Central memory CD8-positive, alpha-beta T cell (primary cell): ENCODE measurements at places on chromosomes 7 and 10.

GRCh38 chr10:78451592-78451991 lies 417.9 kb downstream of the RPS24 start:
- no peaks in the 10 kb centered on the region for H3K36me3 ChIP-seq
- H3K4me1 ChIP-seq: no peaks in the 10 kb centered on the region
- no peak for DNase-seq
- no peak overlapping the region for H3K27ac ChIP-seq

GRCh38 chr10:103512591-103513379 lies 19.3 kb downstream of the NEURL1 start:
- no peak for DNase-seq
- no peak overlapping the region for H3K27ac ChIP-seq
- H3K4me1 ChIP-seq: peaks cover 5% of the 10 kb centered on the region
- no peaks in the 10 kb centered on the region for H3K36me3 ChIP-seq
- peaks cover 19% of the 10 kb centered on the region for H3K27me3 ChIP-seq

GRCh38 chr7:1761774-1762173 lies 91.7 kb downstream of the ELFN1 start:
- H3K36me3 ChIP-seq: no peaks in the 10 kb centered on the region
- peaks cover 30% of the 10 kb centered on the region for H3K27me3 ChIP-seq
- no peak overlapping the region for H3K4me3 ChIP-seq
- H3K4me1 ChIP-seq: no peaks in the 10 kb centered on the region
- no peak overlapping the region for H3K27ac ChIP-seq

GRCh38 chr10:76640806-76641205 lies 996.8 kb downstream of the KCNMA1 start:
- H3K4me1 ChIP-seq: no peaks in the 10 kb centered on the region
- H3K4me3 ChIP-seq: no peak overlapping the region
- no peaks in the 10 kb centered on the region for H3K27me3 ChIP-seq
- no peak overlapping the region for H3K27ac ChIP-seq
- no peak for DNase-seq
- no peaks in the 10 kb centered on the region for H3K36me3 ChIP-seq

DNA sequence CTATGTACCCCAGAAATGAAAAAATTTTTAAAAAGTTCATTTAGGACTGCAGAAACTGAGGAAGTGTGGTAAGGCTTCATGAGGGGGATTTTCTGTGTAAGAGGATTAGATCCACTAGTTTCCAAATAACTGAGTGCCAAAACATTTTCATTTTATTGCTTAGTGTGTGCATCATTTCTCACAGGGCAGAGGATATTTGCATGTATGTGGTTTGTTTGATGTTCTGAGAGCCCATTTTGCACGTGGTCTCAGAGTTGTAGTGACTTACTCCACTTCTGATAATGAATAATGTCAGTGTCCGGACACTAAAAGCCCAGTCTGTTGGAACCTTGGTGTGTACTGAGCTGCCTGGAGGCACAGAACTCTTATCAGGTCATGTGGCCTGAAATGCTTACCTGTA lies 299.9 kb downstream of the AUTS2 start:
- peaks cover 1% of the 10 kb centered on the region for H3K36me3 ChIP-seq
- no peak overlapping the region for H3K4me3 ChIP-seq
- no peaks in the 10 kb centered on the region for H3K4me1 ChIP-seq
- DNase-seq: no peak
- no peaks in the 10 kb centered on the region for H3K27me3 ChIP-seq
- no peak overlapping the region for H3K27ac ChIP-seq

GRCh38 chr10:71600849-71601248 lies 118.7 kb downstream of the C10orf105 start:
- DNase-seq: no peak
- H3K27me3 ChIP-seq: no peaks in the 10 kb centered on the region
- H3K4me1 ChIP-seq: no peaks in the 10 kb centered on the region
- peaks cover 2% of the 10 kb centered on the region for H3K36me3 ChIP-seq
- no peak overlapping the region for H3K4me3 ChIP-seq
